ENCODE measurements at places on chromosomes 13 and 19.

GRCh38 chr13:28346154-28346553 lies 148.8 kb downstream of the FLT1 start:
- DNase-seq, result no peak

DNA sequence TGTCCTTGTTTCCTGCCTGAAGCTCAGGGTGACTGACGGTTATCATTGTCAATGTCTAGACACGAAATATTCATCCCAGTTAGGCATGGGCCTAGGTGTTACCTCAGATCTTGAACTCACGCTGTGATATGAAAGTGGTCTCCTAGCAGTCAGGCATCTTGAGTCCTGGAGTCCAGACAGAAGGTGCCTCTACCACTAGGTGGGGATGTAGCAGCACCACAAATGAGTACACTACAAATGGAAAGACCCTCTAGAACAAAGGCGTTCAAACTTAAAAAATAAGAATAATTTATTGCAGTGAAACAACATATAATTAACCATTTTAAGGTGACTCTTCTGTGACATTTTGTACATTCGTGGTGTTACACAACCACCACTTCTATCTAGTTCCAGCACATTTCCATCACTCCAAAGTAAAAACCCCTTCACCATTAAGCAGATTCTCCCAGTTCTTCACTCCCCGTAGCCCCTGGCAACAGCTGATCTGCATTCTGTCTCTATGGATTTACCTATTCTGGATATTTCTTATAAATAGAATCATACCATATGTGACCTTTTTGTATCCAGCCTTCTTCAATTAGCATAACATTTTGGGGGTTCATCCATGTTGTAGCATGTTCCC lies 11.9 kb upstream of the FRY start:
- DNase-seq, result peak; percentile 40

DNA sequence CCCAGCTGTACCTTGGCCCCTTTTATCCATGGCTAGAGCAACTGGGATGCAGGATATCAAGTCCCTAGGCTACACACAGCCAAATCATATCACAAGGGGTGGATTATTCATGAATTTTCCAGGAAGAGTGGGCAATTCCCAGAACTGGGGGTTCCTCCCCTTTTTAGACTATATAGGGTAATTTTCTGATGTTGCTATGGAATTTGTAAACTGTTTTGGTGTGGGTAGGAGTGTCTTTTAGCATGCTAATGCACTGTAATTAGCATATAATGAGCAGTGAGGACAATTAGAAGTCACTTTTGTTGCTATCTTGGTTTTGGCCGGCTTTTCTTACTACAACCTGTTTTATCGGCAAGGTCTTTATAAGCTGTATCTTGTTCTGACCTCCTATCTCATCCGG lies 18.0 kb upstream of the IGFL4 start:
- DNase-seq, result no peak

DNA sequence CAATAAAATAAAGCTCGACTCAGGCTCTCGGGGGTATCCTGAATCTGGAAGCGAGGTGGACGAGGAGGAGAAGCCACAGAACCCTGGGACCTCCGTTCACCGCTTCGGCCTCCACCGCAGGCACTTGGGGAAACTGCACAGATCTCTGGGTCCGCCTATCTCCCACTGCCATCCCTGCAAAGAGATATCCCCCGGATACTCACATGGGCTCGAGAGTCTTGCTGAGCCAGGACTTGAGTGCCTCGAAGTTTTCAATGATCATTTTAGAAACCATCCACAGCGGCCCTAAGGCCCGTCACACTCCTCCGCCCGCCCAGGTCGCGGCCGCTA lies 589 bp downstream of the RBM26 start:
- no peak for DNase-seq

DNA sequence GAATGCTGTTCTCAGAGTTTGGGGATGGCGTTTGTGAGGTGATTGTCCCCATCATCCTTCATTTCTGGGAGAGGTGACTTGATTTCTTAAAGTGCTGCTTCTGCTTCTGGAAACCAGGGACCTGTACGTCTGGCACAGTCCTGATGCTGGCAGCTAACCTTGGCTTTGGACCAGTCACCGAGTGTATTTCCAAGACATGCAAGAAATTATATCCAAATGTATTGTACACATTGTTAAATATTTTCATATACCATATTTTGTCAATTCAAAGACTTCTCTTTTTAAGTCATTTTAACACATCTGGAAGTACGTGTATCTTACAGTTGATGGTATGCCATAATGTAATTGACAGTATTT lies 97.4 kb downstream of the ARHGEF7 start:
- DNase-seq, result no peak

- DNase-seq, result peak; percentile 94
Measured at GRCh38 chr13:52450012-52450792, at the start of gene VPS36. Gene VPS36 (minus strand): TSS chr13:52450634. CDS start chr13:52450594, 40 bp downstream.

GRCh38 chr19:46134527-46134926 lies 10.0 kb upstream of the IGFL3 start:
- DNase-seq, result no peak

- peak; percentile 70 for DNase-seq
Measured at GRCh38 chr19:8194528-8195267, 14.5 kb upstream of the CERS4 start.

DNA sequence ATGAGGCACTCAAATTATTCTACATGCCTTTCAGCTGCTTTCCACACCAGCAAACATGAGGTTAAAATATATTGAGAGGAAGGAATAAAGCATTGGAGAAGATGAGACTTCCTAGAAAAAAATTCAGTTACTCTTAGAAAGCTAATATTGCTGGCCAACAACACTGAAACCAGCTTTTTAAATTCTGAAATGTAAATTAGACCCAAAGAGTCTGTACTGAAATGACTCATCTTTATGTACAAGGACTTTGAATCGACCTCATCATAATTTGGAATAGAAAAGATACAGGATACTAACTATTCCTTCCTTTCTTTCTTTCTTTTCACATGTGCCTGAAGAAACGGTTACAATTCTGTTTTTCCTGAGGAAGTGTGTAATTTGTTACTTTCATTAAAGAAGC lies 6.5 kb upstream of the HSPH1 start:
- no peak for DNase-seq

GRCh38 chr19:5948752-5949564 lies 29.0 kb downstream of the RANBP3 start:
- no peak for DNase-seq

GRCh38 chr13:65605396-65605795 lies 1624.7 kb downstream of the PCDH9 start:
- DNase-seq, result no peak

- DNase-seq, result no peak
Measured at GRCh38 chr13:105925496-105925895, 610.0 kb downstream of the EFNB2 start.

DNA sequence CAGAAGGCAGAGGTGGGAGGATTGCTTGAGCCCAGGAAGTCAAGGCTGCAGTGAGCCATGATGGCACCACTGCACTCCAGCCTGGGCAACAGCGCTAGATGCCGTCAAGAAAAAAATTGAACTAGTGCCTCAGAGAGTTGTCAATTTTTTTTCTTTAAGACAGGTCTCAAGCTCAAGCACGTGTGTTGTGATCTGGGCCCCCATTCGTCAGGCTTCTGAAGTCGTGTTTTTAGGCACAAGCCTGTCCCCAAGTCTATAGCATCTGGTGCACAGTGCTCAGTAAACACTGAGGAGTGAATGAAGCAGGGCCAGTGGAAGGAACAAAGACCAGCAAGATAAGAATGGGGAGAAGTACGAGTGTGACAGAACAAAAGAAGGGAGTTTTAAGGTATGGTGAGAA lies 23.7 kb upstream of the LAMP1 start:
- DNase-seq, result no peak

DNA sequence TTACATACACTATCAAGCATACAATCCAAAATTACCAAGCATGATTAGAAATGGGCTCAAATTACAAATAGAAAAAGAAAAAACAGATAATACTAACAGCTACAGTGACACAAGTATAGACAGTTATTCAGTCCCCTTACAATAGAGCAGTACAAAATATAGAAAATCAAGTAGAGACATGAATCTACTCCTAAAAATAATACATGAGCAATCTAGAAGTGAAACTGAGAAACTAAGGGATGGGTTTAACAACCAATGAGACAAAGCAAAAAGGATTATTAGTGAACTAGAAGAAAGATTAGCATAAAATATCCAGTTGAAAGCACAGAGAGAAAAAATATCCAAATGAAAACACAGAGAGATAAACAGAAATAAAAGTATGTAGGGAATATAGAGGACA lies 426.7 kb downstream of the TBC1D4 start:
- DNase-seq, result no peak

DNA sequence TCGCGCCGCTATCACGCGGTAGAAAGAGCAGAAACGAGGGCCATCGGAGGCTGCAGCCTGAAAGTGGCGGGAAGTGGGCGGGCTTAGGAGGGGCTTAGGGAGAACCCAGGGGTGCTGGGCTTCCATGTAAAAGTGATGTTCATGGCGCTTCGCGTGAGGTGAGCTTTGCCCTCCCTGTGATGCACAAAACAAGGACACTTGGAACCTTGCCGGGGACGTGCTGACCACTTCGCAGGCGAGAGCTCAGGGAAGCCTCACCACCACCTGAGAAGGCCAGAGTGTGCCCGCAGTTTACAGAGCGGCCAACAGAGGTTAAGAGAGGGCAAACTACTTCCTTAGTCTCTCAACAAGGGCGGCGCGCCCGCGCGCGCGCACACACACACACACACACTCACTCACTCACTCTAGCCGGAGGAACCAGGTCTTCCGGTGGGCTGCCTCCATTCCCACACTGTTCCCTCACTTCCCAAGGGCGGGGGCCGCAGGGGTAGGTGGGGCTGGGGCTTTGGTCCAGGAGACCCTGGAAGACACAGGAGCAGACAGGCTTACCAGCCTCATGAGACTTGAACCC lies 651 bp downstream of the GAPDHS start:
- peak; percentile 46 for DNase-seq

- DNase-seq, result no peak
Measured at GRCh38 chr19:33399081-33399744, 25.7 kb downstream of the CEBPG start.

DNA sequence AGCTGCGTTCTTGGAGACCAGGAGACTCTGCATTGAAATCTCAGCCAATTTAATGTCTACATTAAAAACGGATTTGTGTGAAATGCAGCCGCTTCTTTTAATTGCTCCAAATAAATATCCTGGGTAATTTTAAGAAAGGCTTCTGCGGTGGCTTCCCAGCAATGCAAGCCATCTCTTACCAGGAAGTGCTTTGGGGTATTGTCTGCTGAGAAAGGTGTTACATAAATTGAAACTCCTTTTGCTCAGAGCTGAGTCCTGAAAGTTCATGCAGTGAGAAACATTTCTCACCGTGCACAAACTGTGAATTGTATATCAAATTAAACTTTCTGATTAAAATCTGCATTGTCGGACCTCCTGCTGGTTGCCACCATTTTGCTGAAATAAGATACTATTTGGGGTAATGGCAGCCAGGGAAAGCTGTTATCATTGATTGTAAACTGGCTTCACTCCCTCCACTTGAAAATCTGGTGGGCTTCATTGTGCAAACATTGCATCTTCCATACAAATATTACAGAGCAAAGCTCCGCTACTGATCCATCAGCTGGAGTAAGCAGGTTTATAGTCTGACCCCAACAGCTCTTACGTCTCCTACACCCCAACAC lies 59.5 kb downstream of the ZIC5 start:
- DNase-seq, result peak; percentile 10

- DNase-seq, result no peak
Measured at GRCh38 chr19:19566306-19566705, 28.2 kb downstream of the CILP2 start.

DNA sequence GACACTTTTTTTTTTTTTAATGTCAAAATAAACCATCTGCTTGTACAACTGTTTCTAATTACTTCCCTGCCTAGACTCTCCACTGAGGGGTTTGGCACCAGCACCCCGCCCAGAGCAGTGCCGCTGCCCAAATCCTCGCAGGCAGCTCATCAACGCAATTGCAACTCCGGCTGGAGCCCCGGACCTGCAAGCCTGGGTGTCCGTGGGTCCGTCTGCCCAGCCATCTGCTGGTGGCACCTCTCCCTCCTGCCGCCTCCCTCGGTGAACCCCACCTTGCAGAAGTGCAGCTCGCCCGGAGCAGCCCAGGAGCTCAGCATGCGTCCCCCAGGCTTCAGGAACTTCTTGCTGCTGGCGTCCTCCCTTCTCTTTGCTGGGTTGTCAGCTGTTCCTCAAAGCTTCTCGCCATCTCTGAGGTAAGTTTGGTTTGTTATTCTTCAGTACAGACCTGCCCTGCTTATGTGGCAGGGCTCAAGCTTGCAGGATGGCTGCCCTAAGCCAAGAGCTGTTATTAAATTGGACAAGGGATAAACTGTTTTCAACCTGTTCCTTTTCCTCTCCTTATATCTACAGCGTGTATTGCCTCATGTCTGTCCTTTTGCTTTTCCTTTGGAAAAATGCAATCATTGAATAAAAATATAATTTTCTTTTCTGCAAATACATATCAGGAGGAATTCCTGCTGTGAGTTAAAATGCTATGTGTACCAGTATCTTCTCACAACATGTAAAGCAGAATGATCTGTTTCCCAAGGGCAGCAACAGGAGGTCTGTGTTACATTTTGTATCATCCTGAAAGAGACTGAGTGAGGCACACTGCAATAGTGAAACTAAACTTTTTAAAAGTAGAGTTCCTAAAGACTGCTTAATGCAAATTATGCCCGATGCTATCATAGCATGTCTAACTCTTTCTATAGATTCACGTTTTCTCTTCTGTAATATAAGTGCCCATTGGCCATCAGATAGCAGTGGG lies at the start of gene ITGBL1:
Gene ITGBL1, plus strand, starts transcription at position 157 of the 967 bp plus-strand sequence. Its CDS starts 159 bp downstream, at position 316.
- no peak for DNase-seq

GRCh38 chr19:45256836-45257235 lies 5.8 kb downstream of the MARK4 start:
- no peak for DNase-seq

DNA sequence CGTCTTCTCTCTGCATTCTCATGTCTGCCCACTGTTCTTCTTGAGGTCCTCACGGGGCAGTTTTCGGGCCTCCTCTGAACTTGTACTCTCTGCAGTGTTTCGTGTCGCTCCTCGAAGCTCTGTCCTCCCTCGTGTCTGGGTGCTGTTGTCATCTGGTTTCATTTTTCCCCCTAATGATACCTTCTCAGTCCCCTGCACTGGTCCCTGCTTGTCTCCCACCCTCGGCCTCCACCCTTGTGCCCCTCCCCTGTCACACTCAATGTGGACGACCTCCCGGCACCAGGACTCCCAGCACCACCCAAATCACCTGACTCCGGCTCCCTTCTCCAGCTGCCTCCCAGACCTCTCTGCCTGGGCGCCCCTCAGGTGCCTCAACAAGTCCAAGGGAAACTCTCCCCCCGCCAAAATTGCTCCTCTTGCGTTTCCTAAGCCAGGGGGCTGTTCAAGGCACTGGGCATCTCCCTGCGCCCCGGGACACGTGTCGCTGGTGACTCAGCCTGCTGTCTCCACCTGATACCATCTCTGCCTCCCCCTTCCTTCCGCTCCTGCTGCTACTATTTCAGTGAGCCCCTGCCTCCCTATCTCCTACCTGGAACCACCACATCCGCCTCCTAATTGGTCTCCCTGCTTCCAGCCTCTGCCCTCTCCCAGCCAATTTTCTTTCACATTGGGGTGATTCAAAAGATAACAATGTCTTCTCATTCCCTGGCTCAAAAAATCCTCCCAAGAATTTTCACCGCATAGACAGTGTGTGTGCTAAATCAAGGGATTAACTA lies 49.5 kb downstream of the RFX2 start:
- peak; percentile 43 for DNase-seq

All from CD4-positive, alpha-beta T cell treated with Interleukin-4 for 1 hour (primary cell).